ENCODE measurements at places on chromosomes 3 and 15. TPM values are rescaled to one million over a fixed set of nuclear protein-coding genes. Genes with fewer than 3 reads are reported as not detected.

Gene MYO5C
- total RNA-seq: 3.7 TPM

Gene GABRB3
- 0.52 TPM for total RNA-seq

Gene ADCY5
- total RNA-seq: 6.8 TPM

Gene KNG1
- 0.52 TPM for total RNA-seq

Gene SCN11A
- 2.6 TPM for total RNA-seq

Gene POC1A
- total RNA-seq: 2.6 TPM

Gene LYZL4
- total RNA-seq: not detected

Gene SEMA3F
- total RNA-seq: 2.1 TPM

Gene HGD
- not detected for total RNA-seq

Gene KY
- total RNA-seq: 61.6 TPM

Gene STRIT1
- 1.0 TPM for total RNA-seq

Gene LEKR1
- total RNA-seq: 0.52 TPM

Gene LRRK1
- 3.7 TPM for total RNA-seq

Gene EIF4A2
- total RNA-seq: 795 TPM

Gene CKMT1A
- total RNA-seq: not detected

Gene SLC2A2
- total RNA-seq: not detected

Gene PFKFB4
- 8.4 TPM for total RNA-seq

Gene ACSBG1
- under 0.01 TPM for total RNA-seq

Gene EXD1
- not detected for total RNA-seq

Gene MUC4
- 0.52 TPM for total RNA-seq

Gene OGG1
- 29.2 TPM for total RNA-seq

Gene CFAP91
- under 0.01 TPM for total RNA-seq

Gene TPRG1
- 6.8 TPM for total RNA-seq

Gene VILL
- 7.8 TPM for total RNA-seq

Gene C3orf20
- 0.52 TPM for total RNA-seq

Gene CLRN1
- total RNA-seq: not detected

Gene SERINC4
- under 0.01 TPM for total RNA-seq

Gene OR5K2
- total RNA-seq: not detected

Gene LIPC
- total RNA-seq: under 0.01 TPM

Gene CCR2
- 3.7 TPM for total RNA-seq

Gene DHFR2
- 3.7 TPM for total RNA-seq

Gene SLC24A5
- total RNA-seq: not detected

Gene NR1I2
- under 0.01 TPM for total RNA-seq

Gene NT5DC2
- total RNA-seq: 20.9 TPM

Gene AMT
- 2.6 TPM for total RNA-seq

Gene XCR1
- not detected for total RNA-seq

Gene CAND2
- total RNA-seq: 22.4 TPM

Gene PLA2G4D
- total RNA-seq: not detected

Gene CCR8
- not detected for total RNA-seq

Gene RBP2
- total RNA-seq: not detected

Gene ECT2
- total RNA-seq: 7.3 TPM

Gene P2RY14
- 1.6 TPM for total RNA-seq

Gene POTEB3
- total RNA-seq: not detected

Gene EFCC1
- total RNA-seq: 1.0 TPM

Gene SCG5
- 8.4 TPM for total RNA-seq

Gene IMPG2
- total RNA-seq: 2.6 TPM

Gene CA12
- 1.6 TPM for total RNA-seq

Gene ZNF717
- total RNA-seq: 16.7 TPM

Gene NMB
- total RNA-seq: 0.52 TPM

Gene P2RY12
- total RNA-seq: 0.52 TPM

Gene ASB7
- total RNA-seq: 9.4 TPM

Gene P2RY1
- 5.2 TPM for total RNA-seq

Gene RARRES1
- 1.6 TPM for total RNA-seq

Gene SUCNR1
- 0.52 TPM for total RNA-seq

Gene PRR20G
- not detected for total RNA-seq

Gene PAK6
- 1.0 TPM for total RNA-seq

Gene FEZF2
- total RNA-seq: not detected

Gene IQCH
- 3.1 TPM for total RNA-seq

Gene ARGFX
- not detected for total RNA-seq

Measured in skeletal muscle tissue (tissue), 5 donors.